ENCODE measurements at places on chromosomes 7 and 10.

GRCh38 chr10:113480851-113481502, 71.9 kb upstream of the HABP2 start:
- DNase-seq, result no peak

DNA sequence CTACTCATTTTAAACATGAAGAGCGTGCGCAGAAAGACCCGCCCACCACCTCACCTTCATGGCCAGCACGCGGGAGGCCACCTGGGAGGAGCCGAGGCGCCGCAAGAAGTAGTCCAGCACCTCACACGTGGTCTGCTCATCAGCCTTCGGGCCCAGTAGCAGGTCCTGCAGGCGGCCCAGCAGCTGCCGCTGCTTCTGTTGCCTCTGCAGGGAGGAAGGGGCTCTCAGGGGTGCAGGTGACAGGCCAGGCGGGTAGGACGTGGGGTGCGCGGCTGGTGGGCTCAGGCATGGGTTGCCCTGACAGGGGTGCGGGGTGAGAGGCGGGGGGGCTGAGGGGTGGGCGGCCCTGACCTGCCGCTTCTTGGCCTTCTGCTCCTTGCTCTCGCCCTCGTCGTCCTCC, 17.6 kb downstream of the INTS1 start:
- DNase-seq, result no peak

- DNase-seq, result no peak
Measured at GRCh38 chr10:83603708-83604107, 535.6 kb upstream of the GHITM start.

GRCh38 chr7:120925392-120925791, 25.2 kb upstream of the ING3 start:
- DNase-seq, result no peak

DNA sequence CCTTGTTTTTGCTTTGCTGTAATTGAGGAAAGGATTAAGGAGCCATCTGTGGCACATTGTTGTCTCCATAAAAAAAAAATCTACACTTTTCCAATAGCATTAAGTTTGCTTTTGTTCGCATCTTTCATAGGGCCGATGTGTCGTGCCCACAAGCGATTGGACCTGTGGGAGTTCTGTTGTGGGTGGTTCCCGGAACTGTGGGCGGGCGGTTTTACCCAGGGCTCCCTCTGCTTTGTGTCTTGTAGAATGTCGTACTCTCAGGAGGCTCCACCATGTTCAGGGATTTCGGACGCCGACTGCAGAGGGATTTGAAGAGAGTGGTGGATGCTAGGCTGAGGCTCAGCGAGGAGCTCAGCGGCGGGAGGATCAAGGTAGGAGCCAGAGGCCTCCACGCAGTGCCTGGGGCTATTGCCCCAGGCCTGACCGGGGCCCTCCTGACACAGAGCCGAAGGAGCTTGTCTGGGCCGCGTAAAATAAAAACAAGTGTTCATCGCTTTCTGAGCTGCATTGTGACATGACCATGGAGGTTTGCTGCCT, 92.4 kb downstream of the ACTR3B start:
- no peak for DNase-seq

GRCh38 chr7:45021604-45022296, 21.7 kb downstream of the CCM2 start:
- DNase-seq, result no peak

- DNase-seq, result no peak
Measured at GRCh38 chr7:13457790-13458189, 531.7 kb downstream of the ETV1 start.

Measured in NCI-H1436 treated with DMSO at 0.1 percent for 48 hours (cell line).